ENCODE measurements at places on chromosomes 3 and 15.

- DNase-seq: no peak
Observed at GRCh38 chr3:73601481-73601880, 23.3 kb downstream of the PDZRN3 start.

- no peak for DNase-seq
Observed at GRCh38 chr15:96392380-96393208, 62.1 kb downstream of the NR2F2 start.

GRCh38 chr3:189962466-189962865, 158.2 kb downstream of the P3H2 start:
- no peak for DNase-seq

- DNase-seq: no peak
Observed at GRCh38 chr3:43525386-43525785, 96.4 kb downstream of the ANO10 start.

DNA sequence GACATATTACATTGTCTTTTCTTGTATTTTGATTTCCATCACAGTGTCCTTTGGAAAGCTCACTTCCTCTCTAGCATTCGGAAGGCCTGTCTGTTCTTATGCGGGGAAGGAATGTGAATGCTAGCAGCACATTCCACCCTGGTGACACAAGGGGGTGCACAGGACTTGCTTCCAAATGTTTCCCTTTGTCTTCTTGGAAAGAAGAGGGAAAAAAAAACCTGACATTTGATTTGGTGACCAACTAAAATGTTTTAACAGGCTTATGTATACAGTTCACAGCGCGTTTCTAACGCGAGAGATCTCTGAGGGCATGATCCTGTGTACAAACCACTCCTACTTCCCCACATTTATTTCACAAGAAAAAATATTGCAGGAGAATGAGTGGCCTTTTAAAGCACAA, 107.6 kb upstream of the FXR1 start:
- DNase-seq: no peak

DNA sequence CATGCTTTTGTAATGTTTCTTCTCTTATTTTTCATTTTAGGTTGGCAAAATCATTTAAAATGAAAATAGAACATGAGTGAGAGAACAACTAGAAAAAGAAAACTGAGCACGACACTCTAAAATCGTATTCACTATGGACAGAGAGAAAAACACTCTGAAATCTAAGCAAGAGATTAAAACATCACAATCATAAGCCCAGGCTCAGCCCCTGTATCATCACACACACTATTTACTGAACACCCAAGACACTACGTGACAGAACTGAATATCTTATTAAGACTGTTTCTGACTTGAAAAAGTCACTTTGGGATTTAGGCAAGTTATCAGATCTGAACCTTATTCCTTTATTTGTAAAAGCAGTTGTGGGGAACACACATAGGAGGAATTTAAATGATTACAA, 82.6 kb upstream of the PLXND1 start:
- no peak for DNase-seq

- DNase-seq: peak; percentile 27
Observed at GRCh38 chr3:3783696-3784095, 15.5 kb upstream of the LRRN1 start.

- no peak for DNase-seq
Observed at GRCh38 chr3:181824961-181825360, 113.2 kb downstream of the SOX2 start.

GRCh38 chr3:193347521-193348501, 30.7 kb downstream of the ATP13A5 start:
- DNase-seq: no peak

DNA sequence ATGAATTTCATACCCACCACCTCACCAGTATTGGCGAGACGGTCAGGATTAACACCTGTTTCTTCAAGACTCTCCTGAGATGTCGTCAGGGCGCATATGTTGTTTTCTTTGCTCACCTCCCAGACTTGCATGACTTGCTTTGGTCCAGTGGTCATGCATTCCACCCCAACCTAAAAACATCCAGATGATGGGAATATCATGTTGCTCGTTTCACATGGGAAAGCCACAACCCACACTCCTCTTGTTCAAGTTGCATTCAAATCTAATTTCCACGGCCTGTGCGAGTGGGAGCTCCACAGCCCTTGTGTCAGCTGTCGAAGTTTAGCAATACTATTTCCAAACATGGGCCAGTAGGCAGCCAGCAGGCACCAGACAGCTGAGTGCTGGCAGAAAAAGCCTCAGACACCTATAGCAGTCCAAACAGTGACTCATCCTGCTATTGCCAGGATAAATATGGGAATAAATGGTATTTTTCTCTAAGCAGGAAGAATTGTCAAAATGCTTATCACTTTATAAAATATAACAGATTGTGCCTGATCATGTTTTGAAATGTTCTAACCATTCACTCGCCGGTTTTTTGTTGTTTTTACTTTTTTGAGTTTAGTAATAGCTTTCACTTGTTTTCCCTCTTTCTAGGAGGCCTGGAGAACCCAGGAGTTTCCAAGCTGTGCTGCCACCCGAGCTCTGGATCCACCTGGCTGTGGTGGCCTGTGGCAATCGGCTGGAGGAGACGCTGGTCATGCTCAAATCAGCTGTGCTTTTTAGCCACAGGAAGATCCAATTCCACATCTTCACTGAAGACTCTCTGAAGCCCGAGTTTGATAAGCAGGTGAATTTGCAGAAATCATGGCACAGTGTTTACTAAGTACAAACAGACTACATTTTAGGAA, 20.1 kb downstream of the GXYLT2 start:
- DNase-seq: peak; percentile 89

DNA sequence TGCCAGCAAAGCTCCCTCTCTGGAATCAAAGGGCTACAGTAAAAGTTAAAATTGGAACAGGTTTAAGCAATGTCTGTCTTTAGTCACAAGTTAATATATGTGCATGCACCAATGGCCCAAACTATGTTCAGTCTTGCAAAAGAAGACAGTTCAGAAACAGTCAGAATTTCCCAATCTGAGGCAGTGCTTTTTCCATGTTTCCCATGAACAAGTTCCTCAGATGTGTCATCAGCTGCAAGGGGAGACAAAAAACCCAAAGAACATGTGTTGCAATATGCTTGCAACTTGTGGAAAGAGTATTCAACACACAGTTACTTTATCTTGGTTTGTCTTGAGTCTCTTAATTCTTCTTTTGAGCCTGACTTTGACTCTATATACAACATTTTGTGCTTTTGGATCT, 148.4 kb downstream of the USP13 start:
- DNase-seq: no peak

- DNase-seq: no peak
Observed at GRCh38 chr3:41508063-41508696, 308.9 kb downstream of the CTNNB1 start.

DNA sequence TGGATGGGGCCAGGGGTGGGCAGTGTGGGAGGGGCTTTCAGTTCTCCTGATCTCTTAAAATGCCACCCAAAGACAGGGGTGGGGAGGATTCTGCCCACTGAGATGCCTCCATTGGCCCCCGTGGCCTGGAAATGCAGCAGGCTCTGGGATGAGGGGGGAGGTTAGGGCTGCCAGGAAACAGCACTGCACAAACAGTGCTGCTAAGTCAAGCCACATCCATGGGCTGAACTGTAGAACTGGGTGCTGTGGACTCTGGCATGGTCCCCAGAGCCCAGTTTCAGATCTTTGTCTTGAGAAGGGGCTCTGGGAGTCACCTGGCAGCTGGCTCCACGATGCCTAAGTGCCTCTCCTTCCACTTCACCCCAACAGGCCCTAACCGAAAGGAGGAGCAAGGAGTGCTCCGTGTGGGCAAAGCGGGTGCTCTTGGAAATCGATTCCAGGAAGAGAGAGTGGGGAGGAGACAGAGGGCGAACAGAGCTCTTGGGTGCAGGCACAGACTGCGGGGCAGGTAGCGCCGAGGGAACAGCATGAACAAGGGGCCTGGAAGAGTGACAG, 7.8 kb downstream of the PLA2G4E start:
- no peak for DNase-seq

- DNase-seq: no peak
Observed at GRCh38 chr15:63506537-63507035, 2.2 kb downstream of the USP3 start.

DNA sequence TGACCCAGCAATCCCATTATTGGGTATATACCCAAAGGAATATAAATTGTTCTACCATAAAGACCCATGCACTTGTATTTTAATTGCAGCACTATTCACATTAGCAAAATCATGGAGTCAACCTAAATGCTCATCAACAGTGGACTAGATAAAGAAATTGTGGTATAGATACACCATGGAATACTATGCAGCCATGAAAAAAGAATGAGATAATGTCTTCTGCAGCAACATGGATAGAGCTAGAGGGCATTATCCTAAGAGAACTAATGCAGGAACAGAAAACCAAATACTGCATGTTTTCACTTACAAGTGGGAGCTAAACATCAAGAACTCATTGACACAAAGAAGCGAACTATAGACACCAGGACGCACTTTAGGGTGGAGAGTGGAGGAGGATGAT, 466.7 kb downstream of the MECOM start:
- DNase-seq: no peak

DNA sequence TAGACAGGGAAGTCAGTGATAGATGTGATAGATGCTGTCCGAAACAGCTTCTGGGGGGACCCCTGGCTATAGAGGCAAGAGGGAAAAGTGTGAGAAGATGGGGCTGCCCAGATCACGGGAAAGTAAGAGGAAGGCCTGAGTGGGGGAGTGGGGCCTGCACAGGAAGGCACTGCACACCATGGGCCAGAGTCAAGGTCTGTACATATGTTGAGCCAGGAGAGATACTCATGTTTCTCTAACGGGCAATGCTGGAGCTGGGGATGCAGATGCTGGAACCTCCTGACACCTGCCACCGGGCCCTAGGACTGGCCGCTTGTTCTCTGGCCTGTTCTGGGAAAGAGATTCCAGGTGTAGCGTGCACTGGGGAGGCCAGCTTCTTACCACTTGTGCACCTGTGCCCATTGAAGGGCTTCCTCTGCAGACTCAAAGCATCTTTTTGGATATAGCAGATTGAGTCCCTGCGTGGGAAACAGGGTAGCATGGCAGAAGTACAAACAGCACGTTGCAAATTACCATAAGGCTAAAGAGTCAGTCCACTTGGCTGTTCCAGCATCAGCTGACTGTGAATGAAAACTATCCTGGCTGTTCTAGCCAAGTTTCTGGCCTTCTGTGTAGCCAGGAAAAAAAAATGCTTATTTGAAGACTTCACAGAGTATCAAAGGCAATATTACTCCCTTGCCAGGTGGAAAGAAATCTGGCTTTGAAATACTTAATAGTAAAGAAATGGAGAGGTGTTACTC, 77.1 kb upstream of the GSK3B start:
- peak; percentile 26 for DNase-seq

DNA sequence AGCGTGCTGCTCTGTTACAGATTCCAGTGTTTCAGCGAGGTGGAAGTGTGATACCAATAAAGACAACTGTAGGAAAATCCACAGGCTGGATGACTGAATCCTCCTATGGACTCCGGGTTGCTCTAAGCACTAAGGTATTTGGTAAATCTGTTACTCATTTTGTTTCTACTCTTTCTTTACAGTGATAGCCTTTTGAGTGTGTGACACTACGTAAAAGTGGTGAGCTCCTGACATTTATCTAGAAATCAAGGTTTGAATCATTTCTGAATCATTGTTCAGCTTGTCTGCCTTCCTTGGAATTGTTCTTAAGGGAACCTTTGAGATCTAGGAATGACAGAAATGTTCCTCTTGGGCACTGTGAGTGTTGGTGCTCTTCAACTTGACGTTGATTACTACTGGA, 11.2 kb upstream of the CAPN3 start:
- no peak for DNase-seq

DNA sequence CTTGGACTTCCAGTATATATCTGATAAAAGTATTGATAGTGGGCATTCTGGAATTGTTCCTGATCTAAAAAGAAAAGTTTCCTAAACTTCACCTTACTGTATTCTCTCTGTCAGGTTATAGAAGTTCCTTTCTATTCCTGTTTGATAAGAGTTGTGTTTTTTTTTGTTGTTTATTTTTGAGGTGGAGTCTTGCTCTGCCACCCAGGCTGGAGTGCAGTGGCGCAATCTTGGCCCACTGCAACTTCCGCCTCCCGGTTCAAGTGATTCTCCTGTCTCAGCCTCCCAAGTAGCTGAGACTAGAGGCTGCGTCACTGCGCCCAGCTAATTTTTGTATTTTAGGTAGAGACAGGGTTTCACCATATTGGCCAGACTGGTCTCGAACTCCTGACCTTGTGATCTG, 13.1 kb downstream of the BLM start:
- DNase-seq: no peak

DNA sequence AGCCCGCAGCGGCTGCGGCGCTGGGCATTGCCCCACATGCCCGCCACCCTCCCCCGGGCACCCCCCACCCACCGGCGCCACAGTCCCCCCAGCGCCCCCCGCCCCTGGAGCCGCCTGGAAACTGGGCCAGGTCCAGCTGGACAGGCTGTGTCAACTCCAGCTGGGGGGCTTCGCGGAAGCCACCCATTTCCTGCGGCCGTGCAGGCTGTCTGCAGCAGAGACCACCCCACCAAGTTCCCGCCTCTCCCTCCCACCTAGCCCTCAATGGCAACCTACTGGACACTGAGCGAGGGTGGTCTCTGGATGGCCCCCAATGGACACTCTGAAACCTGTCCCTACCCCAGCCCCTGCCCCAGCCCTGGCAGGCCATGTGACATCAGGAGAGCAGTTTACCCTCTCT, 62.8 kb upstream of the GATA2 start:
- DNase-seq: no peak

GRCh38 chr3:128481438-128481942, 11.5 kb downstream of the GATA2 start:
- DNase-seq: peak; percentile 59

DNA sequence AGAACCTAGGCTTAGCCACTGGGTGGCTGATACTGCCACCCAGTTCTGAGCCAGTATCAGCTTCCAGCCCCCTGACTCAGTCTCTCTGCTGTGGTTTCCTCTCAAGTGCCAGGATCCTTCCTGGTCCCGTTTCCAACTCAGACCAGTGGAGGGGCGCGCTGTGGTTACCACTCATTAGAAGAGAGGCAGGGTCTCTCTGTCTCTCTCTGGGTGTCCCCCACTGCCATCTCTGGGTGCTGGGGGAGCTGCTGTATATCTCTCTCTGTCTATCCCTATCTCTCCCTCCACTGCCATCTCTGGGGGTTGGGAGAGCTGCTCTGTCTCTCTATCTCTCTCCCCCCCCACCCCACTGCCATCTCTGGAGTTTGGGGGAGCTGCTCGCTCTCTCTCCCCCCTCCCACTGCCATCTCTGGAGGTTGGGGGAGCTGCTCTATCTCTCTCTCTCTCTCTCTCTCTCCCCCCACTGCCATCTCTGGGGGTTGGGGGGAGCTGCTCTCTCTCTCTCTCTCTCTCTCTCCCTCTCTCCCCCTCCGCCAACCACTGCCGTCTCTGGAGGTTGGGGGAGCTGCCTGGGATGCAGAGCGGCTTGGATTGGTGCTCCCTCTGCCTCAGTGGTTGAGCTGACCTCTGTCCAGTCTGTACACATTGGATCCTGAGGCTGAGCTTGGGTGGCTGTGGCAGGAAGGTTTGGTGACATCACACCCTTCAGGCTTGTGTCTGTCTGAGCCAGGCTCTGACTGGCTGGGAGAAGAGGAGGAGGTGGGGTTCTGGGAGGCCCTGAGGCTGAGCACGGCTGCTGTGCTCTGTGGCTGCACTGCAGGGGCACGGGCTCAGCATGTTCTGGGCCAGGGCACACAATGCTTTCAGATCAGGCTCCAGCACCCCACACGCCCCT, 98.9 kb downstream of the APBA2 start:
- DNase-seq: peak; percentile 64

GRCh38 chr3:159634483-159634882, 354.2 kb upstream of the IL12A start:
- DNase-seq: peak; percentile 32

GRCh38 chr15:56411122-56411749, 46.0 kb downstream of the TEX9 start:
- DNase-seq: no peak

GRCh38 chr3:55595420-55595819, 108.3 kb upstream of the WNT5A start:
- DNase-seq: no peak
